ENCODE measurements at places on chromosomes 3 and 15.
A peak's percentile ranks its signal among the peaks of the same experiment; 100 is the strongest.

GRCh38 chr3:58657036-58657520, 9.5 kb downstream of the FAM3D start:
- no peak for DNase-seq

GRCh38 chr3:113268311-113268710, 57.0 kb downstream of the BOC start:
- DNase-seq: no peak

- DNase-seq: no peak
These were observed 23.9 kb downstream of the ITPR1 start for GRCh38 chr3:4517093-4517492.

DNA sequence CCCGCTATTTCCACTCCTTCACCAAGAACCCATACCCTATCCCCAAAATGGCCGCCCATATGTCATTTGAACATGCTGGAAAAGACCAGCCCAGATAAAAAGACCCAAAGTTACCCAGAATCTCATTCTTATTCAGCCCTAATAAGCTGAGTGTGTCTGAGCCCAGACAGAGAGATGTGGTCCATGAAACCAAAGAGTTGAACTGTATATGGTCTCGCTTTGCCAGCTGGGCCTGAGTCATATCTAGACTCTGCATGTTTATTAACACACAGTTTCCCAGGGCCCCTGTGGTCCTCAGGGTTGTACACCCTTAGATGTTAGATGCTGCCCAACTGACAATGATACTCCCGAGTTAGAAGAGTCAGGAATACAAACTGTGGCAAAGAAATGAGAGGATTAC, 201.9 kb upstream of the STRIT1 start:
- no peak for DNase-seq

GRCh38 chr15:69500339-69500738, 47.7 kb downstream of the RPLP1 start:
- no peak for DNase-seq

GRCh38 chr3:57007521-57008460, 52.7 kb upstream of the SPATA12 start:
- DNase-seq: peak; percentile 31

DNA sequence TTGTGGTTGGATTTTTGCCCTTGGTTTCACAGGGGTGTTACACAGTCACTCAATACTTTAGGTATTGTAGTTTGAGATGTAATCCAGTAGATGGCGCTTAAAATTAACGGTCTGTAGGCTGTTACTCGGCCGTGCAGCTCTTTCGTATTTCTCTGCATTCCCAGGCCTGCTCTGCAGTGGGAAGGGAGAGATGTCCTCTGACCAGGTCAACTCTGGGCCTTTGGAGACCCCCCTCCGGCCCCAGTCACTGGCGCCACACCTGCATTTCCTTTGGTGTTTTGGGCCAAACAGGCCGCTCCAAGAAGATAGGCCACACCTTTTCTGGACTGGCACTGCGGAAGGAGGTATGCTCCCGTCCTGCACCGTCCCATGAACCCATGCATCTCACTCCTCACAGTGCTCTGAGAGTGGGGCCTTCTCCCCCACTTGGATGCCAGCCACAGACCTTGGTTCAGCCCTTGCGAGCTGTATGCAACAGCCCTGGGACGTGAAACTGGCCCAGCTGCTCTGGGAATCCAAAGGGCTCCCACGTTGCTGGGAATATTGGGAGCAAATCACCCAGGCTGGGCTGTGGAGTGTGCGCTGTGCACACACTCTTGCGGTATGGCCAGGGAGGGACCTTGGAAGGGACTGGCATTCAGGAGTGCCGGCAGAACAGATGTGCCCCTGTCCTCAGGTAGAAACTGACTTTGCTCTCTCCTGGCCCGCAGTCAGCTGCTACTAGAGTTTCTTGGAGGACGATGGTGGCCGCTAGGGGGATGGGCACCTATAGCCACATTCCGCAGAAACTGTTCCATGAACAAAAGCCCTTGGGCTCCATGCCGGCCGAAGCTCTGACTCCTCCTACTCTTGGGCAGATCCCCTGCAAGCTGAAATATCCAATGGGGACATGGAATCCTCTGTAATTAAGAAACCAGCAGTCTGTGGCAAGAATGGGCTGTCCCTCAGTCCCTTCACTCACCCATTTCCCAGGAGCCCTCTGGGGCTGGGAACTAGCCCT, 410.5 kb upstream of the CADM2 start:
- peak; percentile 42 for DNase-seq

DNA sequence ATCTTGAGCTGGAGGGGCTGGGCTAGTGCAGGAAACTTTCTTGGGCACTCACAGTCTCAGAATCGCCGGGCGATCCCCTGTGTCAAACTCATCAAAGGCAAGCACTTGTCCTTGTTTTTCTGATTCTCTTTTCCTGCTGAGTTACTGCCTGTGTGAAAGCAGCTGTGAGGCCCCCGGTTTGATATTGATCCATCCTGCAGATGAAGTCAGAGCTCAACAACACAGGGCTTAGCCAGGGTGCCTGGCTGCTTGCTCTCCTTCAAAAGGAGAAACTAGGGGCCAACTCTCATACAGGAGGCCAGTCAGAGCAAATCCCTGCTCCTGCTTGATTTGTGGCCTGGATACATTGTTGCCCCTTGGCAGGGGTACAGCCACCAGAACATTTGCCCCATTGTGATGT, 22.9 kb downstream of the CLSTN2 start:
- DNase-seq: no peak

GRCh38 chr3:13705702-13706280, 156.9 kb downstream of the FBLN2 start:
- no peak for DNase-seq

DNA sequence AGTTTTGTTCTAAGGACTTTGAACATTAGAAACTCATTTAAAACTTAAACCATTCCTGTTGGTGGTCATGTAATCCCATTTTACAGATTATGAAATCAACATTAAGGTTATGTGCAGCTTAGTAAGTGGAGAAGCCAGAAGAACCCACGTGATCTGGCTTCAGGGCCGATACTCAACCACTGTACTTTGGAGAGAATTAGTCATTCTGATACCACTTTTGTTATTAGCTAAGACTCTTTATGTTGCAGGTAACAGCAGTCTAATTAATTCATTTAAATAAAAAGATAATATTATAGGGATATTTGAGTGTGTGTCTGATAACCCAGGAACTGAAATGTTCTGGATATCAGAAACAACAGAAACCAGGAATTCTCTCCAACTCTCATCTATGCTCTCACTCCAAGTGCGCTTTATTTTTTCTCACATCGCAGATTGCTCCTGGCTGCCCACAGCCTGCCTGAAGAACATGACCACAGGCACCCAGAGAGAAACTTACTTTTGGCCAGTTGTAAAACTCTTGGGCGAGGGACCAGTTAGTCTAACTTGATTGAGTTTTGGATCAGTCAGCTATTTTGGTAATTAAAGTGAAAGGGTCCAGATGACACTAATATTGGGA, 25.2 kb downstream of the UBE2E1 start:
- no peak for DNase-seq

GRCh38 chr15:70185251-70185711, 87.6 kb upstream of the TLE3 start:
- no peak for DNase-seq

DNA sequence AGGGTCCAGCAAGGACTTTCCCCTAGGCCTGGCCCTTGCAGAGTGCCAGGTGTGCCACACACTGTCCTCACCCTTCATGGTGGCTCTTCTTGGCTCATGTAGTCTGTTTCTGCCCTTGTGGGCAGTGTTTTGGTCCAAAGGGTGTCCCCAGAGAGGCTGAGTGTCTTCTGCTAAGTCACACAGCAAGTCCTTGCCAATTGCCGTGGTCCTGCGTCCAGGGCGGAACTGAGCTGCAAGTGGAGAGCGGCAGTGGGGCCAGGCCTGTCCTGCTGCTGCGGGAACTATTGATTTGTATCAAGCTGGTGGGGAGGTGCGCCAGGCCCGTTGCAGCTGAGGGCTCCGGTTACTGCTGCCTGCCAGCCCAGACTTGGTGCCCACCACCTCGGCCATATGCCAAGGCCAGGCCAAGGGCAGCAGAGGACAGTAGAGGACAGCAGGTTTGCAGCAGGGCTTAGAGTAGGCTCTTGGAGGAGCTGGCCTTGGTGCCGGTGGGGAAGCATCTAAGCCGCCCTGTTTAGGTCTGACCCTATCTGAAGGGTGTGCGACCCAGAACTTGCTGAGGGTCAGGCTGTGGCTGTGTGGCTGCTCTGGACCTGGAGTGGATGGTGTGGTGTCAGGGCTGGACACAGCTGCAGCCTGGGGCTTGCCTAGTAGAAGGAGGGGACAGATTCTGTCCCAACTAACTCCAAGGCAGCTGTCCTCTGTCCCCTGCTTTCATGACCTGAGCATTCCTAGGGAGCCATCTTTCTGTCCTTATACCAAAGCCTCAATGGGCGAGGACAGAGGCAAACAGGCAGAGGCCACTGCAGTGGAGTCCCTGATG, 4.5 kb downstream of the AMIGO3 start:
- DNase-seq: no peak

- no peak for DNase-seq
These were observed 201.6 kb downstream of the EDEM1 start for GRCh38 chr3:5389057-5389456.

GRCh38 chr3:89395996-89396395, 288.6 kb downstream of the EPHA3 start:
- no peak for DNase-seq
